ENCODE measurements at places on chromosomes 16 and 17.
A peak's percentile ranks its signal among the peaks of the same experiment; 100 is the strongest.

GRCh38 chr16:73071131-73071940, 23.4 kb upstream of the ZFHX3 start:
- DNase-seq: no peak

DNA sequence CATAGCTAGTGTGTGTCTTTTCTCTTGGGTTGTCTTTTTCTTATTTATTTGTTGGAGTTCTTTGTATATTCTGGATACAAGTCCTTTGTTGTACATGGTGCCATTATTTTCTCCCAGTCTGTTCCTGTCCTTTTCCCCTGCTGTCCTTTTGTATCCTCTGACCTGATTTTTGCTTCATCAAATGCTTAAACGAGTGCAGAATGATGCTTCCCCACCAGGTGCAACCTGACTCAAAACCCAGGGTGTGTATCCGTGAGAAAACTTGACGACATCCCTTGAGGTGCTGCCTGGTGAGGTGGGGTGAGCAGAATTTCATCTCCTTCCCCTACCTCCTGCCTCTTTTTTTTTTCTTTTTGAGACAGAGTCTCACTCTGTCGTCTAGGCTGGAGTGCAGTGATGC, 88.6 kb downstream of the NTN1 start:
- no peak for DNase-seq

DNA sequence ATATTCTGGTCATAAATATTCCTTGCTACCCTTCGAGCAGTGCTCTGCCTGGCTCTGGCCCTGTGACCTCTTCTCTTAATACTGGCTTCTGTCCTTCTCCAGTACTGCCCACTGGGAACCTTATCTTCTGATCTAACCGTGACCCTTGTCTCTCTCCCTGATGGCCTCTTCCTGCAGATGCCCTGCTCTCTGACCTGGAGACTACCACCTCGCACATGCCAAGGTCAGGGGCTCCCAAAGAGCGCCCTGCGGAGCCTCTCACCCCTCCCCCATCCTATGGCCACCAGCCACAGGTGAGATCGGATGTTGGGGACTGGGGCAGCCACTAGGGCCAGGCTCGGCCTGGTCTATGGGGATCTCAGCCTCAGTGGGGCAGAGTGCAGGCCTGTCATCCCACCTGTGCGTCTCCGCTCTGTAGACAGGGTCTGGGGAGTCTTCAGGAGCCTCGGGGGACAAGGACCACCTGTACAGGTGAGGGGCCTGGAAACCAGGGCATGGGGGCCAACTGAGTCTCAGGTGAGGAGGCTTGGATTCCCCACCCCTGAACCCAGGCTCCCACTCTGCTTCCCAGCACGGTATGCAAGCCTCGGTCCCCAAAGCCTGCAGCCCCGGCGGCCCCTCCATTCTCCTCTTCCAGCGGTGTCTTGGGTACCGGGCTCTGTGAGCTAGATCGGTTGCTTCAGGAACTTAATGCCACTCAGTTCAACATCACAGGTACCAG, 1.5 kb downstream of the TGFB1I1 start:
- DNase-seq: no peak

- peak; percentile 73 for DNase-seq
Measured at GRCh38 chr17:39209317-39210092, 9.4 kb downstream of the RPL19 start.

DNA sequence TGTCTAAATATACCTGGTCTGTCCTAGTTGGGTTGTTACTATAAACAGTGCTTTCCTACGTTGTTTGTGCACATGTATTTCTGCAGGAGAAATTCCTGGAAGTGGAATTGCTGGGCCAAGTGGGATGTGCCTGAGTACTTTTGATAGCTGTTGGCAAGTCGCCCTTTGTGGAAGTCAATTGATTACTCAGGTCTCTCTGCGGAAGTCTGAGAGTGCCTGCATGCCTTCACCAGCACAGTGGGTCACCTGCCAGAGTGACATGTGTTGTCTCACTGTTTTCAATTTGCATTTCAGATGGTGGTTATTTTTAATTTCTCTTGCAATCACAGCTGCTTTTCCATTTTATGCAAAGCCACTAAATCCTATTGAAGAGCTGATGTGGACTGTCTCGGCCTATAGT, 2.3 kb upstream of the MVD start:
- no peak for DNase-seq

- DNase-seq: peak; percentile 23
Measured at GRCh38 chr16:69311533-69312387, 610 bp downstream of the VPS4A start.

- DNase-seq: no peak
Measured at GRCh38 chr16:78415013-78415412, 315.6 kb downstream of the WWOX start.

DNA sequence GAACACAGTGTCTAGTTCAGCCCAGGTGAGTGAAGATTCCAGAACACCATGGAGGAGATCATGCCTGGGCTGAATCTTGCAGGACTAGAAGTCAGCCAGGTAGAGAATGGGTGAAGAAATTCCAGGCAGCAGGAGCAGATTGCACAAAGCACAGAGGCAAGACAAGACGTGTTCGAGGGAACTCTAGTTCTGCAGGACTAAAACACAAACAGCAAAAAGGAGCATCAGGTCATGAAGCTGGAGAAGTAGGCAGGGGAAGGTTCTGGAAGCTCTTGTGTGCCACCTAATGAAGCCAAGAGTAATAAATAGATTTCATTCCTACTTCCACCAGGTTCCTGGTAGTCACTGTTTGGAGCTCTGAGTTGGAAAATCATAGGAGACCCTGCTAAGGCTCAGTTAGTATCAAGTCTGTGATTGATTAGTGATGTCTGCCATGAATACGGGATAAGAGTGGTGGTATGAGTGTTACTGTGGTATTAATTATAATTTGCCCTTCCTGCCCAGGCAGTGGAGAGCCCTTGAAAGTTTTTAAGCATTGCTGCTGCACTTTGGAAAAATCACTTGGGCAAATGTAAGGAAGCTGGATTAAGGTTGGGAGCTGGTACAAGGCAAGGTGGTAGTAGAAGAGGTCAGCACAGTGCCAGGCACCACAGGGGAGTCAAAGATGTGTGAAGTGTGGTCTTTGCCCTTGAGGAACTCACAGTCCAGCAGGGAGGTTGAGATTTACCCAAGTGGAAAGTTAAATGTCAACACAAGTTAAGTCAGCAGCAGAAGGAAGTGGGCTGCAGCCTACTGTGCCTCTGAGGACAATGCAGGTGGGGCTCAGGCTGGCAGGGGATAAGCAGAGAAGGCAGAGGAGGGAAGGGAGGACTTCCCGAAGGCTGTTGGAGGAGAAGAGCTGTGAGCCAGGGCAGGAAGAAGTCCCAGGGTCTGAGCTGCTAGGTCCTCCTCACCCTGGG, 13.5 kb upstream of the FOXN1 start:
- no peak for DNase-seq

DNA sequence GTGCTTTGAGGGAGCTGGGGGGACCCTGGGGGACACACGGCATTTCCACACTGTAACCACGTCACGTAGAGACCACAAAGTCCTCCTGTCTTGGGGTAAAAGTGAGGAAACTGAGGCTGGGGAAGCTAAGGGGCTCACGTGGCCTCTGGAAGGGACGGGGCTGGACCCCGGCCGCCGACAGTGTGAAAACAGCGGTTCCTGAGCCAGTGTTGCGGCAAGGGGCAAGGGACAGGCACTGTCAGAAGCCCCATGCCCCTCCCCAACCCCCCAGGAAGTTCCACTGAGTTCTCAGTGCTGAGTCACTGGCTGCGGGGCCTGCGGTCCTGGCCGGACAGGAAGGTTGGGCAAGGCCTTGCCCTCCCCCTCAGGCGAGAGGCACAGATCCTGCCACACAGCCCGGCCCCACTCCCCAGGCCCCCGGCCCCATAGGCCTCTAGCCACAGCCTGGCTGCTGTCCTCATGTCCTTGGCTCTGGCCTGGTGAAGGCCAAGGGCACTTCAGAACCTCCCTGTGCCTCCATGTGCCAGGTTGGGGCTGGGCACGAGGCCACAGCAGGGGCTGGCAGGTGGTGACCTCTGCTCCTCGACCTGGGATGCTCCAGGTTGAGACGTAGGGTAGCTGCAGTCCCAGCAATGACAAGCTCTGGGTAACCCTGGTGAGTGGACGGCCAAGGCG, 5.0 kb upstream of the CCDC57 start:
- DNase-seq: no peak

- no peak for DNase-seq
Measured at GRCh38 chr16:17962726-17963125, 373.8 kb downstream of the NPIPA8 start.

- peak; percentile 17 for DNase-seq
Measured at GRCh38 chr16:89506791-89507191, 1.4 kb upstream of the SPG7 start.

- no peak for DNase-seq
Measured at GRCh38 chr17:80963812-80964543, 27.7 kb upstream of the CHMP6 start.

- no peak for DNase-seq
Measured at GRCh38 chr16:66278604-66279262, 87.8 kb upstream of the CDH5 start.

DNA sequence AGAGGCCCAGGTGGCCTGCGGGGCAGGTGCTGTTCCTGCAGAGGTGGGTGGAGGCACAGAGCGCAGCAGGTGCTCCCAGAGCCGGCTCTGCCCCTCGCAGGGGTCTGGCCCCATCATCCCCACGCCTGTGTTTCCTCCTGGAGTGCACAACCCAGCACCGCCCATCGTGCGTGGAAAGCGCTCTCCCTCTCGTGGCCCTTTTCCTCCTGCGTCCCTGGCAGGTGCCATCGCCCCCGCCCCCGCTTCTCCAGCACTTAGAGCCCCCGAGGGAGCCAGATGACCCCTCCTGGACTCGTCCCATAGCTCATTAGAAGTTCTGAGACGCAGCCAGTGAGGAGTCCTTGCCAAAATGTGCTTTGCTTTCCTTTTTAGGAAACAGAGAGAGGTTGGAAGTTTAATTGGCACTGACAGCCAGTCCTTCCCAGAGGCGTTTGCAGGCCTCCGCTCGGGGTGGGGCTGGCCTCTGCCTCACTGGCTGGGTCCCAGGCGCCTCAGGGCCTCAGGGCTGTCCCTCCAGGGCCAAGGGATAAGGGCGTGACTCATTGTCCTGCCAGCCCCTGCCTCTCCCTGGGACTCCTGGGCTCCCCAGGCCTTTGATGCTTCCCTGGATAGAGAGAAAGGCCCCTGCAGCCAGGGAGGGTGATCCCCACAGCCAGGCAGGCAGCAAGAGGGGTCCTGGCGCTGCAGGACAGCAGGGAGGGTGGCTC, 32.2 kb upstream of the CHMP6 start:
- no peak for DNase-seq

- DNase-seq: no peak
Measured at GRCh38 chr17:72553051-72553755, 432.4 kb downstream of the SOX9 start.

DNA sequence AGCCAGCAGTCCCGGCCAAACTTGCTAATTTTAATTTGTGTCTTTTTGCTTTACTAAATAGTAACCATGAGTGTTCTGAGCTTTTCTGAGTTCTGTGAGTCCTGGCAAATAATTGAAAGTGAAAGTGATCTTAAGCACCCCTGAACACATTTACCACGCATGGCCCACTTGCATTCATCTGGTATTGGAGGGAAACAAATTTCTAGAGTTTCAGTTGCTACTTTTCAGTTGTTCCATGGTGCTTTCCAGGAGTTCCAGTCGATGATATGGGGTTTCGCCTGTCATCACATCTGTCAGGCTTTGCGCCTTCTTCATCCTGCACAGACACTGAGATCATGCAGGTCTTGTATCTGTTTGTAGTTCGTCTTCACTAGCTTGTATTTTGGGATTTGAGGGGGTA, 44.1 kb downstream of the CRLF3 start:
- DNase-seq: no peak

GRCh38 chr17:65886315-65887245, 305.4 kb downstream of the CEP112 start:
- DNase-seq: no peak

DNA sequence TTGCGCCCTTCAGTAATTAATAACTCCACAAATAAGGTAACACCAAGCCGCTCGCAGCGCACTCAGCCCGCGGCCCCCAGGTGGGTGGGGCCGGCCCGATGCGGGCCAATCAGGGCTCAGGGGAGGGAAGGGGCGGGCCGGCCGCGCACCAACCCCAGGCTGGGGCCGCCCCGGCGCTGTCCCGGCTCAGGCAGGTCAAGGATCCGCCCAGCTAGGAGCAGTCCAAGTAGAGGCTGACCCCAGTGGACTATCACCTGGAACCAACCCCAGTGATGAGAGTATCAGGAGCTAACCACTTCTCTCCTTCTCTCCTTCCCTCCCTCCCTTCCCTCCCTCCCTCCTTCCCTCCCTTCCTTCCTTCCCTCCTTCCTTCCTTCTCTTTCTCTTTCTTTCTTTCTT, 110.8 kb downstream of the C16orf78 start:
- DNase-seq: no peak

- no peak for DNase-seq
Measured at GRCh38 chr16:71672125-71672524, 46.1 kb downstream of the MARVELD3 start.

DNA sequence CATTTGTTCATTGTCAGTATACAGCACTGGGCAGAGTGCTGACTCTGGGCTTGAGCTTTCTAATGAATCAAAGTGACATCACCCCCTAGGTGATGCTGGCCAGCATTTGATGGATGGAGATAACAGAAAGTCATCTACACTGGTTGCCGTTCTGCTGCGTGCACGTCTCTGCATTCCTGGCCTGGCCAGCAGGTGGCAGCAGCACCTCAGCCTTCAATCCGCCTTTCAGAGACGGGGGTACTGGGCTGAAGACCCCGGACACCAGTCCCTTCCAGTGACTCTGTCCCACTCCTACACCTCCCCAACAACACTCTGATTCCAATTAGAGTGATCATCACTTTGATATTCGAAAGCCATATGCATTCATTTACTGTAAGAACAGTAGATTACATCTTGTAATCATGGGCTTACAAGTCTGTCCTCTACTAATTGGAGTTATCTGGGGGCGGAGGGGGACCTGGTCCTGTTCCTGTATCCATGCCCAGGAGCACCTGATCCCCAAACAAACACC, 6.0 kb downstream of the CPSF4L start:
- peak; percentile 34 for DNase-seq

- no peak for DNase-seq
Measured at GRCh38 chr16:64705443-64705842, 416.4 kb downstream of the CDH11 start.

DNA sequence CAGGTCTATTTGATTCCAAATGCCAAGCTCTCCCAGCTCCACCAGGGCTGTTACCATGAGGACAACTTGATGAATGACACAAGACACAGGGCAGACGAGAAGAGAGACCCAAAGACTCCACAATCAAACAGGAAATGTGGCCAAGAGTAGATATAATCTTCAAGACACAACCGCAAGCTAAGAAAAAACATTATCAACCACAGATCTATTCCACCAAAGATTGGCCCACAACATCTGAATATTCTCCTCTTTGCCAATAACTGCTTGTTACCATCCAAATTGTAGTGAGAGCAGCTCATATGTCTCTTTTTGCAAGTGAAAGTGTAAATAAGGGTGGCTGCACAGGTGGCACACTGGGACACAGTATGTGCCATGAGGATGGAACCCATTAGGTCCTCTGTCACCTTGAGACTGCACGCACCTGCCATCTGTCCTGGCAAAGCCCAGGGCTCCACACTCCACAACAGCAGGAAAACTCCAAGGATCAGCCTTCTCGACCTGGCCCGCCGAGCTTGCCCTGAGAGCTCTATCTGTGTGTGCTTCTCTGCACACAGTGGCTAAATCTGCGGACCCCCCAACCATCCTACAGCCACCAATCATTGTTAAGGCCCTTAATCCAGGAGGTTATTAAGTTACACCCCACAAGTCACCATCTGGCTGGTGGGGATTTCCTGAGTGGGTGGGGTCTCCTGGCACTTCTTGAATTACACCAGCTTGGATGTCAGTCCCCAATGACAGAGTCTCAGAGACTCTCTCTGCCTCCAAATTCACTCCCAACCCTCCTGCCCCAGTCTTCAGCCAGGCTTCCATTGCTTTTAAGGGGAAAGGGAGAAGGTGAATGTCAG, 50.5 kb downstream of the DYNLRB2 start:
- no peak for DNase-seq

- DNase-seq: no peak
Measured at GRCh38 chr16:83125999-83126568, 499.3 kb downstream of the CDH13 start.
